ENCODE measurements at places on chromosomes 4 and X.

DNA sequence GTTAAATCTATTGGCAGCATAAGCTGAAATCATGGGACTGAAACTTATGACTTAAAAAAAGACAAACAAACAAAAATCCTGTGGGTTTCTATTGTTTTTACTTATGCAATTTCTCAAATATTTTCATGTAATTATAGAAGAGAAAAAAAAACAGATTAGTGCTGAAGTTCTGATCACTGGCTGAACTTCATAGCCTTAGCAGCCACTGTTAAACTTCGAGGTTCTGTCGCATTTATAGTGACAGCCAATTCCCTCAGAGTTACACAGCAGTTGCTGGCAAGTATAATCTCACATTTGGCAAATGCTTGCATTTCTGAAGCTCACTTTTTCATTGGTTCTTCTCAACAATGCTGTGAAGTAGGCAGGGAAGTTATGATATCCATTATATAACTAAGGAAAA is 748.9 kb upstream of the MAGEB2 start:
- DNase-seq = no peak

- no peak for DNase-seq
These were observed 210.4 kb downstream of the PALLD start for GRCh38 chr4:168707205-168707604.

- DNase-seq = no peak
These were observed 91.6 kb upstream of the GNPDA2 start for GRCh38 chr4:44817930-44818329.

GRCh38 chr4:10347815-10348214 is 109.4 kb downstream of the ZNF518B start:
- DNase-seq = no peak

DNA sequence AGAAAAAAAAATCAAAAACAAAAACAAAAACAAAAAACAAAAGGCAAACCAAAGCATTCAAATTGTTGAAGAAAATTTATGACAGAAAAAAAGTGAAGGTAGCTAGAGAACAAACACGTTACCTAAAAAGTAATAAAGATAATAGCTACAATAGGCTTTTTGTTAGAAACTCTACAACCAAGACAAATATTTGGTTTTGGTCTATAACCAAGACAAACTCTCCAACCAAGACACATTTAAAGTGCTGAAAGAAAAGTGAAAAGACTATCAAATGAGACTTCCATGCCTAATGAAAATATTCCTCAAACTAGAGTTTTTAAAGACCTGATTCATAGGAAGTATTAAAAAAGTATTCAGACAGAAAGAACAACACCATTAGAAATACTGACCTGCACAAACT is 391.9 kb upstream of the NDST4 start:
- DNase-seq = no peak

- DNase-seq = no peak
These were observed 18.5 kb downstream of the OTUD5 start for GRCh38 chrX:48938721-48939425.

DNA sequence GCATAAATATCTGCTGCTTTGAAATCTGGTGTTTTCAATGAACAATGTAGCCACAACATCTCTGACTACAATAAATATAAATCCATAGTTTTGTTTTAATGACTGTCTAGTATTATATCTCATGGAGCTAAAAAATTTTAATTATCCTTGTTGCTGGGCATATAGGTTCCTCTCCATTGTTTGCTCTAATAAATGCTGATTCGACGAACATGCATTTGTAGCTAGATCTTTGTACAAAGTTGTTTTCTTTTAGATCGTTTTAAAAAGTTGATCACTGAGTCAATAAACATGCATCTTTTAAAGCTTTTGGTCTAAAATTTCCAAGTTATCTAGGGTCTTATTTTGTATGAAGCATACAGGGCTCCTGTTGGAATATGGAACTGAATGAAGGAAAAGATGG is 130.5 kb upstream of the GPR101 start:
- DNase-seq = no peak

DNA sequence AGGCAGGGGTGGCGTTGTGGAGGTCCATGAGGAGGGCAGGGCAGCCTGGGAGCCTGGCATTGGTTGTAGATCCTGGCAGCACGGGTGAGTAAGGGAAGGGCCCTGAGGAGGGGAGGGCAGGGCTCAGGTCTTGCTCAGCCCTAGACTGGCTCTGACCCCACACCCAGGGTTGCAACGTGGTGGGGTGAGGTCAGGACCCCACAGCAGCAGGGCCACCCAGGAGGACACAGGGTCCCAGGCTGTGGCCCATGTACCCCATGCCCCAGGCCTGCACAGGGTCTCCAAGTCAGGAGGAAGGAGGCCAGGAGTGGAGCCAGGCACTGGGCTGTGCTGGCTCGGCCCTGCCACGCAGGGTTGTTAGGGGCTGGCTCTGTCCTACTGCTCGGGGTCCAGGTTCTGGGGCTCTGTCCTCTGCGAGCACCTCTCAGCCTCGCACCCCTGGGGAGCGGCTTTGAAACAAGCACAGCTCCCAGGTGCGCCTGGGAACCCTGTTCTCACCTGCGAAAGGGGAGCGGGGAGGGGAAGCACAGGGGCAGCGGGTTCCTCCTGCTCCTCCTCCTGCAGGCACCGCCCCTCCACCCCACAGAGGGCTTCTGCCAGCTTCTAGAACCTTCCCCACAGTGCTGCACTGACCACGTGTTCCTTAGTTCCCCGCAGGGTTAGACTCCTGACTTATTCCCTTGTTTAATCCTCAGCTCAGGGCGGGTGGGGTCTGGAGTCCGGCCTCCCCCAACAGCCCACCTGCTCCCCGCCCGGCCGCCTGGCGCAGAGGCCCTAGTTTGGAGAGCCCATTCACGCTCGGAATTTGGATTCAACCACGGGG is 20.4 kb downstream of the MSANTD1 start:
- no peak for DNase-seq

- DNase-seq = no peak
These were observed 46.9 kb upstream of the SLC39A8 start for GRCh38 chr4:102392033-102392744.

GRCh38 chrX:8726031-8726652 is 5.8 kb downstream of the ANOS1 start:
- DNase-seq = no peak

DNA sequence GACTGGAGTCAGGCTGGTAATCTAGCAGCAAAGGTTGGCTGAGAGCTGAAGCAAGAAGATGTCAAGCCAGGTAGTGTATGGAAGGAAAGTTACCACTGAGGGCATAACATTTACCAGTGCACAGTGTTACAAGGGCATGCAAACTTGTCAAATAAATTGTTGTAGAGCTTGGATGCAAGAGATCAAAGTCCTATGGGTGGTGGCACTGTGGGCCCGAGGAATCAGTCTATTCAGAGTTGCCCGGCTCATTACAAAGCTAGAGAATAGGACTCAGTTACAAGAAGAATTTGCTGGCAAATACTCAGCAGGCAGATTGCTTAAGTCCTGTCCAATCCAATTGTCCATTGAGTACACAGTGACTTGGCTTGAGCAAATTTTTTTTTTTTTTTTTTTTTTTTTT is 2043.8 kb downstream of the ARAP2 start:
- DNase-seq = no peak

DNA sequence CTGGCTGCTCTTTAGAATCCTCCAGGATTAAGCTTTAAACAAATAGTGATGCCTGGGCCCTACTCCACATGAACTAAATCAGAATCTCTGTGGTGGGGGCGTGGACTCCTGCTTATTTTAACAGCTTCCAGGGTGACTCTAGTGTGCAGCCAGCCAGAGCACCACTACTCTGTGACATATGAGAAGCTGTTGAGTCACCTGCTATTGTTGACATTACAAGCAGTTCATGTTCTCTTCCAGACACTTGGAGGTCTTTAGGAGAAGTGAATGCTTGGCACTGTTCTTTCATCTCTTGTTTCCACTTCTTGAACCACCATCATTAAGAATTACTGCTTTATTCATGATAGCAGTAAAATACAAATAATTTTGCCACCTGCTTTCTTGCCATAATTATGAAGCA is 426 bp upstream of the C4orf51 start:
- no peak for DNase-seq

- DNase-seq = no peak
These were observed 41.3 kb downstream of the RBMX start for GRCh38 chrX:136839196-136839595.

DNA sequence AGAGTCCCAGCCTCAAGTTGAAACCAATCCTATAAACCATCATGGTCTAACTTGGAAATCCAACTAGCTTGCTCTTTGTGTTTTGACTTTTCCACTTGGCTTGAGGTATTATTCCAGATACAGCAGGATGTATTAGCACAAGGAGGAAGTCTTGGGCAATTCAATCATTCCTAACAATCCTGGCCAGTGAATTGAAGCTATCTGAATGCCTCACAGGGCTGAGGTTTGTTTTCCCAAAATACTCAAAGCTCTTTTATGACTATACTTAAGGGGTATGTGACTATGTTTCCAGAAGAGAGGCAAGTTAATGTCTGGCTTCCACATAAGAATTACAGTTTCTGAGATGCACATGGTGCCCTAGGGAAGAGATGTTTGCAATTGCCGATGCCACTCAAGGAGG is 66.8 kb upstream of the SH3RF1 start:
- no peak for DNase-seq

DNA sequence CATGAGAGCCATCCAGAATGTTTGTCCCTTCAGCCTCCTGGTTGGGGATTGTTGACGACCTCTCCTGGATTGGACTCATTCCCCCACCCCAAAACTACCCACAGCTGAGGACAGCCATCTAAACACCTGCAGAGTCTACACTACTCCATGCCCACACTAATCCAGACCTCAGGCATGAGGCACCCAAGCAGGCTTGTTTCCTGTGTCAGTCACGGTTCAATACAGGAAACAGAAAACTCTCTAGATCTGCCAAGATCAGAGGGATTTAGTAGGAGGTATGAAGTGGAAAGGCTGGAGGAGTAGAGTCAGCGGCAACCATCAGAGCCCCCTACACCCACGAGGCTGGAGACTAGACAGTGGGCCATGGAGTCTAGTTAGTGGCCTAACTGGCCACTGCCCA is 37.7 kb downstream of the HAND2 start:
- no peak for DNase-seq

DNA sequence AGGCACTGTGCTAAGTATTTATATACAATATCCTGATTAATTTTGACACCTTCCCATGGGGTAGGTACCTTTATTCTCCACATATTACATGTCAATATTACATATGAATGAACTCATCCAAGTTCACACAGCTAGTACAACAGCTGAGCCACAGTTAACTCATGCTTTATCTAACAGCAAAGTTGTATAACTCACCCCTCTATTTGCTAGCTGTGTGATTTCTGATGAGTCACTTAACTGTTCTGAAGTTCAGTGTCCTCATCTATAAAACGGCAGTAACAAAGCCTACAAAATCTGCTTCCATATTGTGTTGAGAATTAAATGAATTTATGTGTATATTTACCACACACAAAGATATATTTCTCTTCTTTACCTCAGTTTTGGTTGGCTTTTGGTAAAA is 48.2 kb upstream of the KDR start:
- DNase-seq = no peak

DNA sequence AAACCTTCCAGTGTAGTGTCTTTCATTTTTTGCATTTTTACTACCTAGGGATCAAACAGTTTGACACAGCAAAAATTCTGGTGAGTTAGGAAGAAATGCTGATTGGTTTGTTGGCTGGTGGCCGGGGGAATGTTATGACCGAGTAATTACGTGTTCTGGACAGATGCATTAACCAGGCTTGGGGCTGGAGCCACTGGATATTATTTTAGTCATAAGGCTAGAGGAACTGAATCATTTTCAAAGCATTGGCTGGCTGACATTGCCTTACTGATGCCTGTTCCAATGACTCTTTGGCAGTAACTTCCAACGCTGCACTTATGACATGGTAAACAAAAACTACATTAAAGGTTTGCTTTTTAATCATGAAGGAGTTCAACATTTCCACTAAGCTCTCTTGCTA is 84.6 kb downstream of the FBXO8 start:
- no peak for DNase-seq

- DNase-seq = no peak
These were observed 169.2 kb downstream of the TMA16 start for GRCh38 chr4:163663454-163664225.

- peak; percentile 34 for DNase-seq
These were observed 25.3 kb upstream of the NAF1 start for GRCh38 chr4:163191999-163192398.

DNA sequence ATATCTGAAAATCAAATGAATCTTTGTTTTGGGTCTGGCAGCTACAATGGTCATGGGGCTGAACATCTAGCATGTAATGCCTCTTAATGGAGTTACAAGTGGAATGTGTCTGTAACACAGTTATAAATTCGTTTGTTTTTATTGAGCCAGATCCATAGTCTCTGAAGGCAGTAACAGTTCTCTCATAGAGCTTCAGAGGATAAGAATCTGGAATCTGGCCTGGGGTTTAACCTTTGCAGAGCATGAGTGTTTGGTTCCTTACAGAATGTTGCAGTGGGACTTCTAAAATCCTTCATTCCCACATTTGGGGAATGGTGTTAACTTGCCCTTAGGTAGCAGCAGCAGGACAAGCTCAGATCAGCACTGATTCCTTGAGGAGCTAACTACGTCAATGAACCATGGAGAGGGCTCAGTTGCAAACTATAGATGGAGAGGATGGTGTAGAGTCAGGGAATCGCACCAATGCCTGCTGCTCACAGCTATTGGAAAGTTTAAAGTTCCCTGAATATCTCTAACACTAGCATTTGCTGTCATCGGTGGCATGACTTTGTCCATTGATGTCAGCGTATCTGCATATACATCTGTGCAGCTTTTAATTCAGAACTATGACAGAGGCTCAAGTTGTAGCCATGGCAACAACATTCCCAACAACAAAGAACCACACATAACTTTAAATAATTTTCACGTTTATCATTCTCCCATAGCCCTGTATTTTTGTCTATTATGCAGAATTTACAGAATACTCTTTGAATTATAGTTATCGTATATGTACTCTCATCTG is 72.2 kb downstream of the RASGEF1B start:
- no peak for DNase-seq

- no peak for DNase-seq
These were observed 51.5 kb downstream of the PSAPL1 start for GRCh38 chr4:7383266-7383665.

DNA sequence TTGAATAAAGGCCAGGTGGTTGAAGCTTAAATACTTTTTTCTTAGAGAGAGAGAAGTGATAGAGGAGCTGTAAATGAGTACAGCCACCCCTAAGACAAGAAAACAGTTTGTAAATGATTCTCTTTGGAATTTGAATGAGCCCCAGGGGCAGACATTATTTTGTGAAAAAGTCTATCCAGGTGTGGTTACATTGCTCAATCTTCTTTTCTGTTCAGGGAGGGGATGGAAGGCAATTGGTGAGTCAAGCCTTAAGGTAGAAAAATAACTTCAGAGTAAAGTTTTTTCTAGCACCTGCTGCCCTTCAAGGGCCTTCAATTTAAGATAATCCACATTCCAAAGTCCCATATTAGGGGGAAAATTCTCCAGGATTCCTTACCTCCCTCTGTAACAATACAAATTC is 646.7 kb downstream of the PDHA2 start:
- no peak for DNase-seq

GRCh38 chrX:9658409-9658808 is 107.2 kb downstream of the GPR143 start:
- DNase-seq = no peak

GRCh38 chrX:14291666-14292500 is 237.5 kb upstream of the GLRA2 start:
- no peak for DNase-seq

Data from HAP-1 (cell line).